ENCODE measurements at places on chromosomes 2 and 18.

GRCh38 chr2:224008702-224009261 is 30.3 kb downstream of the SERPINE2 start:
- no peak for DNase-seq

- DNase-seq, result no peak
These were observed 2.9 kb upstream of the SLC40A1 start for GRCh38 chr2:189583227-189584198.

GRCh38 chr2:69771461-69771860 is 29.5 kb downstream of the ANXA4 start:
- no peak for DNase-seq

GRCh38 chr2:62208758-62209114 is 12.8 kb downstream of the B3GNT2 start:
- DNase-seq, result no peak

GRCh38 chr2:101349893-101350662 is 37.2 kb downstream of the CREG2 start:
- DNase-seq, result no peak

DNA sequence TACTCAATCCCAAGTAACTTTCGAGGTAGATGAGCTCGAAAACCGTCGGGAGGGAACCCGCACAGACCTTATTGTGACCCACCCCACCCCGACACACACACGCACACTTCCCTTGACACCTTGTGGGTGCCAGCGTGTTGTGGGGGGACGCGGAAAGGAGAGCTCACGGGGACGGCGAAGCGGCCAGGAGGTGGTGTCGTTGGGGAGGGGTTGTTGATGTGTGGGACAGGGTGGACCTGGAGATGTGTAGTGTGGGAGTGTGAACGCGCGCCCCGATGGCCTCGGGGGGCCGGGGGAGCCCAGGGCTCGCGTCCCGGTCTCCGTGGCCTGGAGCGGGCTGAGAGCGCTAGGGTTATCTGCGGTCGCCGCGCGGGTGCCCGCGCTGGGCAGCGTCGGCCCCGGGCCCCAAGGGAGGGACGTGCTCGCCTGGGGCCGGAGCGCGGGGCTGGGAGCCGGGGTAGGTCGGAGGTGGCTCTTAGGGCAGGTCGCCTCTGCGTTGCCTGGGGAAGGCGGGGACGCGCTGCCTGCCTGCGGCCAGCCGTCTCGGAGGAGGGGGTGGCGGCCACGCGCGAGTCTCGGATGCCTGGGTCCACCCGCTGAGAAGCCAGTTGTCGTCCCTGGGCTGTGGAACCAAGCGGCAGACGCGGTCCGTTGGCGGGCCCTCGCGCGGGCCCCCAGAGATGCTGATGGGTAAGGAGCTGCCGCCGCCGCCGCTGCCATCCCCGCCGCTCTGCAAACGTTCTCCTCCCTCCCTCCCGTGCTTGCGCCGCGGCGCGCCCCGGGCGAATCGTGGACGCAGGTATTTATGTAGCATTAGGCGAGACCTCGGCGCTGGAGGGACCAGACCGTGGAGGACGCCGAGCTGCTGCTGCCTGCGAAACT is 1.6 kb downstream of the KLHL29 start:
- no peak for DNase-seq

- DNase-seq, result no peak
These were observed 41.3 kb downstream of the PDCL3 start for GRCh38 chr2:100603948-100604633.

DNA sequence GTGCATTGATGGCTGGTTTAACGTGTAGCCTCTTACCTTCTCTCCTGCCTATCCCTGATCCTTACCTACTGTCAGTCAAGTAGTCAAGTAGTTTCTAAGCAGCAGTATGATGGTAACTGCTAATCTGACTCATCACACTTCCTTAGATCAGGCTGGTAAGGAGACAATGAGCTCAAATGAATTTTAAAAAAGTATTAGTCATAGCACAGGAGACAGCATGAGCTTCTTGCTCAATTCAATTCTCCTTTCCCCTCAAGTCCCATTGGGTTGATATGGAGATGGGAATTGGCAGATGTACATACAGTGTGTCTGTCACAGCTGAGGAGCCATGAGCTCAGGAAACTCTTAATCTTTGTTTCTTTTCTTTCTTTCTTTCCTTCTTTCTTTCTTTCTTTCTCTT is 799.7 kb downstream of the LRP1B start:
- DNase-seq, result peak; percentile 78

DNA sequence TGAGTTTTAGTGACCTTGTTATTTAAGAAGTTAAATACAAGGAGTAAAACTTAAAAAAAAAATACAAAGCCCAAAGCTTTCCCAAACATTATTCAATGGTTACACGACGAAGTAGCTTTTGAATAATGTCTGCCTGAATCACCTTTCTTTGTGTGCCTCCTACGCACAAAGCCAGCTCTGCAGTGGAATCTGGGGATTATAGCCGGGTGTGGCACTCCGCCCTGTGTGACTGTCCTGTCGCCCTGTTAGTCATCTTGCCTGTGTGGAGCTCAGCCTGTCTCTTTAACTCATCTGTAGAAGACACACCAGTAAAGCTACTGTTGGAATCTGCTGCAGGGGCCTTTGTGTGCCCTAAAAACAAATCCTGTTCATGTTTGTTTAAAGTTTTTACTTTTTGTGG is 79.4 kb upstream of the TCF7L1 start:
- DNase-seq, result no peak

GRCh38 chr2:66702301-66702700 is 267.4 kb downstream of the MEIS1 start:
- DNase-seq, result no peak

DNA sequence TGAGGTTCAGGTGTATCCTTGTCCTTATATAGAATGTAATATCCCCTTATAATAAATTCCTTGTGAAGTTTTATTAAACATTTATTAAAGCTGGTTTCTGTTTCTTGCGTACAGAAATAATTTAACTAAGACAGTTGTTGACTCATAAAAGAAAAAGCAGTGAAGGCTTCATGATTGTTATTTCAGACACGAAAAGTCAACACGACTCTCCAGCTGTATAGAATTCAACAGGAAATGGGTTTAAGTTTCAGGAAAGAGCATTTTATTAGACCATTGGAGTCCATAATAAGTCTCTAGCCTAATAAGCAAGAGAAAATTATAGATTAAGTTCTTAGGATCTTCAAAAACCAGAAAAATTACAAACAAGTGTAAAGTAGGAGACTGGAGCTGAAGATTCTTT is 62.2 kb downstream of the KCNE4 start:
- no peak for DNase-seq

GRCh38 chr18:65091744-65092329 is 659.0 kb upstream of the CDH7 start:
- DNase-seq, result no peak

DNA sequence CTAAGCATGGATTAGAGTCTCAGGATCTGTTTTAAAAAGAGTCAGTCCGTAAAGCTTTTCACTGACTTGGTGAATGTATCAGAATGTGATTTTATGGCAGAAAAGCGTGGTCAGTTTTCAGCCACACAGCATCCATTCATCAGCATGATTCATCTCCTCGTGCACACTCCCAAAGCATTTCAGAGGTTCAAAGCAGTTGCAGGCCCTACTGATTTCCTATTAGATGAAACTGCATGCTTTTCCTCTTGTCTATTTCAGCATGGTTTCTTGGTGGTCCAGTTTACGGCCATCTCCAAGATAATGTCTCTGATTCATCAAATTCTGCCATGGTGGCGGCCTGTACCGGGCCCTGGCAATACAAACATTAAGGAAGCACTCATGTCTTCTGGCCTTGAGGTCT is 4.8 kb upstream of the PARD6G start:
- DNase-seq, result peak; percentile 26

- DNase-seq, result peak; percentile 32
These were observed 11.5 kb downstream of the CFAP65 start for GRCh38 chr2:219029829-219030165.

GRCh38 chr2:20609349-20609994 is 41.4 kb downstream of the HS1BP3 start:
- no peak for DNase-seq

- no peak for DNase-seq
These were observed 30.6 kb downstream of the HS1BP3 start for GRCh38 chr2:20620271-20620681.

GRCh38 chr18:45250479-45250878 is 364.8 kb upstream of the SLC14A2 start:
- DNase-seq, result no peak

DNA sequence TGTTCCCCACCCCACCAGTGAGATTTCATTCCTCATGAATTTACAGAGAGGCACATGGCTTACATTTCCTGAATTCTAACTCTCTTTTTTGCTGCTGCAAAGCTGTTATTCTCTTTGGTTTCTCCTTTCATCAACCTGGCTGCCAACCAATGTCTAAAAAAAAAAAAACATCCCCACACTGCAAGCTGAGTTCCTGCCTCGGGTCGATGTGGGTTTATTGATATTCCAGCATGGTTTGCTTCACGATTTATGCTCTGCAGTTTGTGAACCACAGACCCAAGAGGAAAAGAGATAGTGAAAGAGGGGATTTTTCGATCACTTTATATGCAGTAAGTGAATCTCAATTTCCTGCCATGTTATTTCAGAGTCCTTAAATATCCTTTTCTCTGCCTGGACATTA is 363.6 kb downstream of the LPIN1 start:
- no peak for DNase-seq

DNA sequence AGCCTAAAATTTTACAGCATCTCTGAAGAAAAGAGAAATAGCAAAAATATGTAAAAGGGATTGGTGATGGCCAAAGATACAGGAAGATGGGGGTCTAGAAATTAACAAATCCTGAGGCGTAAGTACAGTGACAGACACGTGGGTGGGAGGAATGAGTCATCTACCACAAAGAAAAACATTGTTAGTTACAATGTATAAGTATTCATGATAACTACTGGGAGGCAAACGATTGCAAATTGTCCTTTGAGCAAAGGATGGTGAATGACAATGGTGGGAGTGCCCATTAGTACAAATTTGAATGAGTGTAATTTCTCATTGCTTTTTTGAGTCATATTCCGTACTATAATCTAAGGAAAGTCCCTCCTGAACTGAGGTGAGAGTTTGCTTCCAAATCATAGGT is 809.0 kb upstream of the FAM98A start:
- no peak for DNase-seq

DNA sequence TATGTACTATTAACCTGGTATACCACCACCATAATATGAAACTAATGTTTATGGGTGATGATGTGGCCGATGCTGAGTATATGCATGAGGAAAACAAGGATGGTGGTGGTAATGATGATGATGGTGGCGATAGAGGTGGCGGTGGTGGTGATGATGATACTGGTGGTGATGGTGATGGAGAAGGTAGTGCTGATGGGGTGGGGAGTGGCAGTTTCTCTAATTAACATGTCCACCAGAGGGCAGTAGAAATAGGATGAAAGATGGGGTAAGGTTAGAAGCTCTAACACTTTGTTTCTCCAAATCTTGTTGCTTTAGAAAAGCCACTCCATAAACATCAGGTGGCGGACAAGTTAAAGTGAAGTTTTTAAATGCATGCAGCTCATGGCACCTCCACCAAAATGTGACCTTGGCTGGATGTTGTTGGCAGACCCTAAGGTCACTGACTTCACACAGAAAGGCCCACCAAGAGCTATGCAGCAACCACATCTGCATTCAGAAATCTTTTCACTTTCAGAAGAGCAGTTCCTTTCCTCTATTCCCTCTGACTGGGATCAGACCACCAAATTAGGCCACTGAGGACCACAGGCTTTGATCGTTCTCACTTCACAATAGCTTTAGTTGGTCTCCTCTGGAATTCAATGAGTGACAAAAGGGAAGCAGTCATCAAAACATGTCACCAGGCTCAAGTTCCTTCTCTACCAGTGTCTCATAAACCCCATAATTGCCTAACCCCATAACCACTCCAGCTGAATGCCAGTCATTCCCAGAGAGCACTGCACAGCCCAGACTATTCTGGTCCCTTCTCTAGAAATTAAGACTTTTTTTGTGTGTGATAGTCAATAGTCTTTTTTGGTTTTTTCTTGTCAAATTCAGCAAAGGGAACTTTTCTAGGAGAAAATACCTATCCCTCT is 7.5 kb upstream of the BCL11A start:
- no peak for DNase-seq

GRCh38 chr2:11940121-11940743 is 193.8 kb downstream of the LPIN1 start:
- DNase-seq, result no peak

- no peak for DNase-seq
These were observed 894.0 kb downstream of the DCDC2C start for GRCh38 chr2:4597400-4597799.

DNA sequence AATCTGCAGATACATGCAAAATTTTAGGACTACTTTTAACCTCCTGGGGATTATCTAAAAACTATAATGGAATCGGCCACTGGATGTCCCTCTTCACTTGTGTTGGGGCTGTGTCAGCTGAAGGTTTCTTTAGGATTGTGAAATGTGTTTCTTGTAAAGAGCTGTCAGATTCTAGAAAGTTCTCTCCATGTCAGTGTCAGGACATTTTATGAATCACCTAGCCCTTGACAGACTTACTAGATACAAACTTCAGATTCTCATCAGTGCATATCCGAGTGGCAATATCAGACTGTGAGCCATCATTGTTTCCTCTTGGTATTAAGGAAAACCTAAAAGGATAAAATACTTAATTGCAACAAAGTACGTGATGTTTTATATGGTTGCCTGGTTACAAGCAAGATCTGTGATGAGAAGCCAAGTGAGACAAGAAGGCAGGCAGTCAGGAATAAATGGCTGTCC is 107.3 kb downstream of the CPS1 start:
- no peak for DNase-seq

DNA sequence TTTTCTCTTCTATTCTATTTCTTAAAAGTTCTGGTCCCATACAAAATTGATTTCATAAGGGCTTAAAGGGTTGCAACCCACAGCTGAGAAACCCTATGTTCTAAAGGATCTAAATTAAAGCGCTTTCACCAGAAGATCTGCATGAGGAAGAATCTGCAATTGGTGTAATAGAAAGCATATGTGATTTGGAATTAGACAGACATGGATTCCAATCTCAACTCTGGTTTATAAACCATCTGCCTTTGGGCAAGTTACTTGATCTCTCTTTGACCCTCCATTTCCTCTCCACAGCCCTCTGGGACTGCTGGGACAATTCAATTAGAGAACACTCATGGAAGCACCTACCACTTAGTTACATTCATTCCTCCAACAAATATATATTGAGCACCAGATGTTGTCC is 178.7 kb downstream of the ANTXR1 start:
- DNase-seq, result no peak

DNA sequence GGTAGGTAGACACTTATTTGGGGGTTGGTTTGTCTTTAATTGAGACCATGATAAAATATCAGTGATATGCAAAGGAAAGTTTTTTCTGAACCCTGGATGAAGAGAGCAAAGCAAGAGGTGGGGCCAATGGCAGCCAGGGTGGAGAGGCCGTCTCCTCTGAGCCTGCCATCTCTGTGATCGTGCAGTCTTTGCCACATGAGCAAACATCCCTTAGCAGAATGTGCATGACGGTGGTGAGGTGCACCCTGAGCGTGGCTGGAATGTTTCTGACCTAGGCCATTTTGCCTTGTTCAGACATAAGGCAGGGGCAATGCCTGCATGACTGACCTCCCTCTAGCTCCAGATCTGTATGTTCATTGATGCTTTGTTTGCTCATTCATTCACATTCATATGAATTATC is 6.0 kb downstream of the NCK2 start:
- no peak for DNase-seq

- no peak for DNase-seq
These were observed 239.8 kb downstream of the SEPTIN10 start for GRCh38 chr2:109373791-109374547.
